Activated CD8-positive, alpha-beta memory T cell treated with anti-CD3 and anti-CD28 coated beads, Interleukin-2, amount 50 U/mL, for 4 hours (primary cell): ENCODE measurements at places on chromosomes 11 and 22.

DNA sequence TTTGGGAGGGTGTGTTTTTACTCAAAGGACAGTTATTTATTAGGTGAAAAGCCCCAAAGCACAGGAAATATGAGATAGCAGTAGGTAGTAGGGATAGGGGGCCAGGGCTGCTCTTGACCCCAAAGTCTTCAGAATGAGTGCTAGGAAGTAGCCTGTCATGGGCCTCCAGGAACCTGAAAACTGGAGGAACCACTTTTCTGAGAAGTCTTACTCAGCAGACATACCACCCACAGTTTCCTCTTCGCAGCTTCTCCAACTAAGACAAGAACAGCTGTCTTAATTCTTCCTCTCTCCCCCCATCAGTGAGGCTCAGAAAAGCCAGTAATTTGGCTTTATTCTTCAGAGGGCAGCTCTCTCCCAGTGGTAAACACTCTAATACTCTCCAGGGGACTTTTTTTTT lies 84.0 kb upstream of the CTSC start:
- DNase-seq = peak; percentile 19

GRCh38 chr11:91926965-91927364 lies 297.7 kb upstream of the FAT3 start:
- DNase-seq = no peak

DNA sequence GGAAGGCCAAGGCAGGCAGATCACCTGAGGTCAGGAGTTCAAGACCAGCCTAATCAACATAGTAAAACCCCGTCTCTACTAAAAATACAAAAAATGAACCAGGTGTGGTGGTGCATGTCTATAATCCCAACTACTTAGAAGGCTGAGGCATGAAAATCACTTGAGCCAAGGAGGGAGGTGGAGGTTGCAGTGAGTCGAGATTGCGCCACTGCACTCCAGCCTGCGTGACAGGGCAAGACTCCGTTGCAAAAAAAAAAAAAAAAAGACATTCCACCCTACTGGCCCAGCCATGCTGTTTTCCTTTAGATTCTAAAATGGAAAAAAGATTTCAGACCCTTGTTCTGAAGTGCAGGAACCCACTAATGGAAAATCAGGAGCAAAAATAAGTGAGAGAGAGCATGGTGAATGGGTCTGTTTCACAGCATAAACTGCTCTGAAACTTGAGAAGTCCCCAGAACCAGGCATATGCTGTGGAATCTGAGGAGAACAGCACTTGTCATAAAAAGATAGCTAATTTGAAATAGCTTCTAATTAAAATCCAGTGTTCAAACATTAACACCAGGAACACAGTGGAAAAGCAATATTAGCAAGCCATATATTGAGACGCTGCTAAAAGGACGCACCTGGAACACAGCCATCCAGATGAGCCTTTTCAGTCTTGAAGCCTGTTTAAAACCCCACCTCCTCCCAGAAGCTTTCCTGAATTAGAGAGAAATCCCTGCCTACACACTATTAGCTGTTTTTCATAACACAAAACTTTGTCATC lies 66.3 kb upstream of the CHRM4 start:
- DNase-seq = no peak

DNA sequence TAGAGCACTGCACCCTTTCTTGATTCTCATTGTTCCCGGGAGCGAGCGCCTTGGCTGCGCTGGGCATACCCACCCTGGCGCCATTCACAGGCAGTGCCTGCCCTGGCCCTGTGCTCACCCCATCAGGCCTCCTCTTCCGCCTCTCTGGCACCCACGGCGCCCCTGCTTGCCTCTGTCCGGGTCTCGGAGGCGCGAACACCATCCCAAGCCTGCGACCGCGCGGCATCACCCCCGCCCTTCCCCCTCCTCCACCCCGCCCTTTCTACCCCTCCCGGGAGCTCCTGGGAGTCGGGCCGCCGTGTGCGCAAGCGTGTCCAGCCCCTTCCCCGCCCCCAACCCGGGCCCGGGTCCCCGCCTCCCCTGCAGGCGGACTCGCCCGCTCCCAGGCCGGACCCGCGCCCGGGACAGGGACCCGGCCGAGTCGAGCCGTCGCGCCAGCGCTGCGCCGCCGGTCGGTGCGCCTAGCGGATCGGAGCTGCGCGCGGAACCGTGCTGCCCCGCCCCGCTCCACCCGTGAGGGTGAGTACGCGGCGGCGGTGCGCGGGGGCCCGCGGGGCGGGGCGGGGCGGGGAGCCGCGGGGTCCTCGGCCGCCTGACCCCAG lies at the start of gene ST3GAL4:
Gene ST3GAL4, plus strand, starts transcription at position 363 of the 602 bp plus-strand sequence. CDS start 50,470 bp downstream, outside the sequence.
- DNase-seq = peak; percentile 68

DNA sequence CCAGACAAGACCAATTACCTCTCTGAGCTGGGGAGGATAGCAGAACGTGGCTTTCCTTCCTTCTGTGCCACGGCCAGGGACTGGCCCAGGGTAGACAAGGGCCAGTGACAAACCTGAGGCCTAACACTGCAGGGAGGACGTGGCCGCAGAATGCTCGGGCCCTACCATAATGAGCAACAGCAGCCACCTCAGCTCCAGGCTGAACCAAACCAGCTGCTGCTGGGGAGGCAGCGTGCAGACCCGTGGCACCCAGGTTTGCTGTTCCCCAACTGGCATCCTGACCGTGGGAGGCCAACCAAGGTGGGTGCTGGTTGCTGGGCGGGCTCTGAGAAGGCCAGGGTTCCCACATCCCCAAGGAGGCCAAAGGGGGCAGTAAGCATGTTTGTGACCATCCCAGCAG lies 83.0 kb downstream of the MORC2 start:
- no peak for DNase-seq

- no peak for DNase-seq
These were observed 20.9 kb downstream of the BRSK2 start for GRCh38 chr11:1410366-1411291.

- no peak for DNase-seq
These were observed 452.0 kb upstream of the ARHGAP42 start for GRCh38 chr11:100235085-100235484.

DNA sequence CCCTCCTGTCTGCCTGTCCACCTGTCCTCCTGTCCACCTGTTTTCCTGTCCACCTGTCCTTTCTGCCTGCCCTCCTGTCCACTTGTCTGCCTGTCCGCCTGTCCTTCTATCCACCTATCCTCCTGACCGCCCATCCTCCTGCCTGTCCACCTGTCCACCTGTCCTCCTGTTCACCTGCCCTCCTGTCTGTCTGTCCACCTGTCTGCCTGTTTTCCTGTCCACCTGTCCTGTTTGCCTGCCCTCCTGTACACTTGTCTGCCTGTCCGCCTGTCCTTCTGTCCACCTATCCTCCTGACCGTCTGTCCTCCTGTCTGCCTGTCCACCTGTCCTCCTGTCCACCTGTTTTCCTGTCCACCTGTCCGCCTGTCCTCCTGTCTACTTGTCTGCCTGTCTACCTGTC lies 682.8 kb downstream of the TBC1D22A start:
- DNase-seq = no peak

DNA sequence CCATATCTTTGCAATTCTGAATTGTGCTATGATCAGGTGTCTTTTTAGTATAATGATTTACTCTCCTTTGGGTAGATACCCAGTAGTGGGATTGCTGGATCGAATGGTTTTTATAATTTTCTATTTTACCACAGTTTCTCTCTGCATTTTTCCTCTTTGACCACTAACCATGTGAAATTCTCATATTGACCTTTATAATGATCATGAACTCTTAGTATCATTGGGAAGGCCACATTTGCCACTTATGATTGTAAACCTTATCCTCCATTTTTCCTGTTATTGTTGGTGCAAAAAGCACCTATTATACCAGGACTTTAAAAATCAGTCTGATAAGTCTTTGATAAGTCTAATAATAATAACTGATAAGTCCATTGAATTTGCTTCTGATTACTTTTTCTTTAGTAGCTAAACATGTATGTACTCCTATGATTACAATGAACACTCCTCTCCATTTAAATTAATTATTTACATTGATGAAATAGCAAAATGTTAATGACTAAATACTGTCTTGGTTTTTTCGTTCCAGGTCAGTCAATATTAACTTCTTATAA lies 9.6 kb downstream of the NEAT1 start:
- no peak for DNase-seq

DNA sequence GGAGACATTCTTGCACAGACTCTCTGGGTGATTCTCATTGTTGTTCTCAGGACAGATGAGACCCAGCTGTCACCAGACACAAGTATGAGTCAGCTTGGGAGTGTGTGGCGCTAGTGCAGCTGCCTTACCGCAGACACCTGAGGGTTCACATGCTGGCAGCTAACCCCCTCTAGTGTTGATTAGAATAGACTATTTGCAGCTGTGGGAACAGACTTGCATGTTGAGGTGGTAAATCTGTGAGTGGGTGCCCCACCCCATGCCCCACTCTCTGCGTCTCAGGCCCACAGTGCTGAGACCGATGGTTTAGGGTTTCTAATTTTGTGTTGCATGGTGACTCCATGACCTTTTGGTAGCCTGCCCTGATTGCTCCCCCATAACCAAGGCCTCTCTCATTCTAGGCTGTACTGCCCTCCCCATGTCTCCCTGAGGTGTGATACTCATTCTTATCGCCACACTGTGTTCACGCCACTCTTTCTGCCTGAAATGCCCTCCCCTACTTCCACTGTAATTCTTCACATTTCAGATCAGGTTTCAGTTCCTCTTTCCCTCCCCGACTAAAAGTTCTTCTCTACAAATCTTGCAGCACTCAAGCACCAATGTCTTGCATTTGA lies 73.7 kb upstream of the KIRREL3 start:
- no peak for DNase-seq

GRCh38 chr11:130653838-130654636 lies 205.6 kb downstream of the ADAMTS15 start:
- DNase-seq = no peak

DNA sequence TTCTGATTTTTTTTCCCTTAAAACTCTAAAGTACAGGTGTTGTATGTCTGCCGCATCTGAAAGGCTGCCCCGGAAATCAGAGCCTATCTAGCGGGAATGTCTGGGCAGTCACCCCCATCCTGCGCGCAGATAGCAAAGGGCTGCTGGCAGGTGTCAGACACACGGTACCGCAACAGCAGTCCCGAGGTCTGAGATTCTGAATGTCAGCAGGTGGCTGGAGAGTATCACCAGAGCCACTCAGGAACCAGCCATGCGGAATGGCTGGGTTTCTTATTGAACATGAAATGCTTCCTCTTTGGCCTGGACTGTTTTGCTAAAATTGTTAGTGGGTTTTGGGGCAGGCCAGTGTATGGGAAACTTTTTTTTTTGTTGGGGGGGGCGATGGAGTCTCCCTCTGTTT lies 53.3 kb downstream of the CERK start:
- DNase-seq = no peak

- no peak for DNase-seq
These were observed 17.2 kb upstream of the BMAL1 start for GRCh38 chr11:13260201-13260962.

- no peak for DNase-seq
These were observed 536.5 kb downstream of the NTM start for GRCh38 chr11:131906963-131907362.

- no peak for DNase-seq
These were observed 106.2 kb downstream of the RAB38 start for GRCh38 chr11:88068848-88069554.
